Stimulated activated CD4-positive, alpha-beta T cell treated with anti-CD3 and anti-CD28 coated beads, Interleukin-2, amount 100 ng/mL, for 24 hours (primary cell): ENCODE measurements at places on chromosomes 6 and 20.

- no peak for DNase-seq
Measured at GRCh38 chr6:134585517-134585873, 267.6 kb upstream of the SGK1 start.

- DNase-seq, result no peak
Measured at GRCh38 chr6:152293404-152293803, 343.8 kb downstream of the SYNE1 start.

DNA sequence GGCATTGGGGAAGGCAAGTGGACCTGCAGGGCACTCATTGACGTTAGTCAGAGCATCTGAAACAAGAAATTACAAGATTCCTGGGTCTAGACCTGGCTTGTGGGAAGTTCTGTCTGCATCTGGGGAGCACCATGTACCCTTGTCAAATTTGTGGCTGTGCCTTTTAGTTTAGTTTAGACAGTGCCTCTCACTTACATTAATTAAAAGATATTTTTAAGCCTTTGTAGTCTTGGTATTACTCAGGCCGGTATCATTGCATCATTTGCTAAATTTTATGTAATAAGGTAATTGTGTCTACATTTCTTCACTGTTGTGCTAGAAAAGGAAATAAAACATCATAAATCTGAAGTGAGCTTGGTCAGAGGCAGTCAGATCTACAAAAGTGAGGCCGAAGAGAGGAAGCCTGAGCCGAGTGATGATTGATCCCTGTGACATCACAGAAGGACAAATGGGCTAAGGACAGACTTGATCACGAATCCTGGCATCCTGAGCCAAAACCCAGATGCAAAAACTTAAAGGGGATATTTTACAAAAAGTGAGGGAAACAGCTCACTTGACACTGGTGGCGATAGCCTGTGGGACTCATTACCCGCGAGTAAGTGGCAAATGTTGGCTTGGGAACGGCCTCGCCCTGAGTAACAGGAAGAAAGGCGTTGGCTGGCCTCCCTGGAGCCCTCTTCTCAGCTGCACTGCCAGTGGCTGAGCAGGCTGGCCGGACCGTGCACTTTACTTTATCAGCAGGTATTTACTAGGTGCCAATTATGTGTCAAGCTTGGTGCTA lies 106.5 kb downstream of the TCP11 start:
- no peak for DNase-seq

DNA sequence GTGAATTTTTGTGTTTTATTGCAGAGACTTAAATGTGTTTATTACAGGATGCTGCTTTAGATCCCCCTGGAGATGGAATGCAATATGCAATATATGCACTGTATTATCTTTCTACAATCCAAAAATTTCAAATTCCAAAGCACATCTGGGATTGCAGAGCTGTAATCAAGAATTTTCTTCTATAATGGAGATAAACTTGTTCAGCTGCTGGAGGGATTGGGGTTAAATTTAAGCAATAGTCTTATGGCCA lies 66.4 kb downstream of the MKKS start:
- no peak for DNase-seq
